ENCODE measurements at places on chromosomes 2 and 18. TPM values are rescaled to one million over a fixed set of nuclear protein-coding genes. Genes with fewer than 3 reads are reported as not detected.

Gene GLB1L
- total RNA-seq: 12.0 TPM

Gene OSGEPL1
- total RNA-seq: 20.4 TPM

Gene ZEB2
- total RNA-seq: 307 TPM

- DNase-seq: no peak
Measured at GRCh38 chr2:70630761-70631160, 77.1 kb upstream of the TGFA start.

GRCh38 chr18:62828091-62828640 lies 112.8 kb downstream of the PHLPP1 start:
- no peak for DNase-seq

GRCh38 chr2:134714228-134714627 lies 4.6 kb downstream of the TMEM163 start:
- no peak for DNase-seq

DNA sequence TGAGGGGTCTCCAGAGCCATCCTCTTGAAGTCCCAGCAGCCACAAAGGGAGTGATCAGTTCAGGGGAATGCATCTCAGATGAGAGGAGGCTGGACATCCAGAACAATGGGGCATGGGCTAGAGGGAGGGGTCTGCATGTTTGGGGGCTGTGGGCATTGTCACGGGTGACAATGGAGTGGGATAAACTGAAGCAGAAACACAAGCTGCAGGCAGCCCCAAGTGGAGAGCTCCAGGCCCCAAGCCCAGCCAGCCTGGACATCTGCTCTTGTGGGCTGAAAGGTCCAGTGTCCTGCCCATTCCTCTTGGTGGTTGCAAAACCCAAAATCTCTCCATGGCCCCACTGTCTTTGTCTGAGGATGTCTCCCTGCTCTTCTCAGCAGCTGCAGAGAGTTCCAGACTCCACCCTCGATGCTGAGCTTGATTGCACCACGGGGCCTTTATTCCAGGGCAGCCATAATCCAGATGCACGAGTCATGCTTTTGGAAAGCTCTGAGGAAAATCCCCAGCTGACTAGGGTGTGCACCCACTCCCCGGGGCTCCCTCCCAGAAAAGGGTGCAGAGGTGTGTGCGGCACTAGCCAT lies 149.4 kb downstream of the TNS1 start:
- no peak for DNase-seq

DNA sequence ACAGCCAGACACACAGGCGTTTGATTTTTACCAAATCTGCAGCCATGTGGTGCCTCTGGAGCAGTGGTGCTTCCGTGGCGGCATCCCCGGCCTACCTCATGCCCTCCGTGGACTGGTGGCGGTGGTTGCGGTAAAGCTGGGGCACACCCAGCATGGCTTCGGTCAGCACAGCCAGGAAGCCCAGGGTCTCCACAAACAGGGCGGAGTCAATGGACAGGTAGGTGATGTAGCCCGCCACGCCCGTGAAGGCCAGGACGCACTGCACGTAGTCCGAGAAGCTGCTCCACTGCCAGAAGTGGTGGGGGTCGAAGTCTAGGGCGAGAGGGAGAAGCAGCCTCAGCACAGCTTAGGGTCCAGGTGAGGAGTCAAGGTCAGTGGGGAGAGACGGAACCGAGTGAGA lies 32.4 kb downstream of the SLC66A2 start:
- no peak for DNase-seq

DNA sequence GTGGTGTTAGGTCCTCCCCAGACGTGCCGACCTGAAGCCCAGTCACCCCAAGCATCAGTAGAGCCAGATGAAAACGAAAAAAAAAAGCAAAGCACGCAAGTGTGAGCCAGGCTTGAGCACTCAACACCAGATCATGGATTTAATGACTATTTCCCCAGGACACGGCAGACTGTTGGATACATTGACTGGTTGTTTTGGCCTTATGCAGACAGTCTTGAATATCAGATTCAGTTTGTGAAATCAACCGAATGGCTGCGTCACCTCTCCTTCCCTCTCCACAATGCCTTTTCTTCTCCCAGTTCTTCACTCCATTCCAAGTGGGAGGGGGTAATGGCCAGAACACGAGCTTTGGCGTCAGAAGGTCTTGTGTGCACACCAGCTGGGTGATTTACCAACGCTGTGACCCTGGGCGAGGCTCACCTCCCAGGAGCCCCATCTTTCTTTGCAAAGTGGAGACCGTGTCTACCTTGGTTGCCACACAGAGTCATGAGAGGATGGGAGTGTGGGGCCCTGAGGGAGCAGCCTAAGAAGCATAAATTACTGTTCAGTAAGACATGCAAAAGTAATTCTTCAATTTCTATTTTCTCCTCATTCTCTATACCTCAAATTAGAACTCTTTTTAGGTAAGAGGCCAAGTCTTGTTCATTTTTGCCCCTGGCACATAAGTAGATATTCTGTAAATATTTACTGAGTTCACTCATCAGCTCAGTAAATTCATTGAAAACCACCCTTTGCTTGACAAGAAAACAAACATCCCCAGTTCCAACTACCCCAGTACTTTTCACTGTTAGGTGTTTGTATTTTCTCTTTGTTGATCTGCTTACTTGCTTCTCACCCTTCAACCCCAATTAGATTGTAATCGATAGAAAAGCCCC lies 181.1 kb upstream of the COPS8 start:
- DNase-seq: no peak

DNA sequence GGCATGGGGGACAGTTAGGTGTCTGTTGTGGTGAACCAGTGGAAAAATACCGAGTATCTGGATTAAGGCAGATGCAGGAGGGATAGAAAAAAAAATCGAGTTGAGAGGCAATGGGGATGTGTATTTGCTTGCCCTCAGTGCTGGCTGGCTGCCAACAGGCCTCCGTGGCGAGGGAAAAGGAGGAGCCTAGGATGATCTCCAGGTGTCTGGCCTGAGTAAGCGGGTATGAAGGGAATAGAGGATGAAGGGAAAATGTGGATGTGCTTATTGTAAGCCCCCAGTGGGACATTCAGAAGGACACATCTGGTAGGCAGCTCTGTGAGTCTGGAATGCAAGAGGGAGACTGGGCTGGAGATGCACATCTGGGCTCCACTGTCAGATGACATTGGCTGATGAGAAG lies 22.8 kb downstream of the KCNS3 start:
- no peak for DNase-seq

DNA sequence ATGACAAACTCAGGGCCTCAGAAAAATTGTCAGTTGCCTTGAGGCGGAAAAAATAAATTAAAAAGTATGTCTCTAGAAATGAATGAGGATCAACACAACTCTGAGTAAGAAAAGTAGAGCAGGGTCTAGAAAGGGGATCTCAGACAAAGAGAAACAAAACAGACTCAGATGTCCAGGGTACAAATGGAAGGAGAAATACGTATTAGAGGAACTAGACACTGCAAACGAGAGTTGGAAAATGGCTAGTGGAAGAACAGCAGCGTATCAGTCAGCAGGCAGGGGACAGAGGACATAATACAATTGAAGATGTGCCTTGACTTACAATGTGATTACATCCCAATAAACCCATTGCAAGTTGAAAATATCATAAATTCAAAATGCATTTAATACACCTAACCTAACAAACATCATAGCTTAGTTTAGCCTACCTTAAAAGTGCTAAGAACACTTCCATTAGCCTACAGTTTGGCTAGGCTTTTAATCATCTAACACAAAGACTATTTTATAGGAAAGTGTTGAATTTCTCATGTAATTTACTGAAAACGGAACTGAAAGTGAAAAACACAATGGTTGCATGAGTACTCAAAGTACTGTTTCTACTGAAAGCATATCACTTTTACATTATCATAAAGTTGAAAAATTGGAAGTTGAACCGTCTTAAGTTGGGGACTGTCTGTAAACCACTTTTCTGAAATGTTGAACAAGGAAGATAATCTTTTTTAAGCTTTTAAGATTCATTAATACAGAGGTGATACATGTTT lies 182.8 kb downstream of the NBAS start:
- no peak for DNase-seq

- DNase-seq: no peak
Measured at GRCh38 chr18:78836838-78837237, 142.8 kb upstream of the SALL3 start.
